ENCODE measurements at places on chromosomes 1 and 21.

DNA sequence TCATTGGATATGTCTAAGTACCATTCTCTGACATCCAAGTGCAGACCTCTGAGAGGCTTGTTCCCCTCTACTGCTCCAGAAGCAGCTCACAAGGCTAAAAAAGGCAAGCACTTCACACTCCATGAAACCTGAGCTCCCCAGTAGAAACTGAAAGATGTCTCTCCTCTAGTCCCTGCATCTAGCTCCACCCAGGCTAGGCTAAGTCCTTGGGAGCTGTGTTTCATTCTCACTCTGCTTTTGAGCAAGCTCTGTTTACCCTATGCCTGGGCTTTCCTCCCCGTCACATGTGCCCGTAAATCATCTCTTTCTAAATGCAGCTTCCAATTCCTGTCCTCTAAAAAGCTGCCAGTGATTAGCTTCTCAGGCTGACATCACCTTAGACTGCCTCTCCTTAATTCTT lies 39.0 kb downstream of the LRRC71 start:
- DNase-seq = no peak

GRCh38 chr1:228865627-228866330 lies 130.5 kb downstream of the RHOU start:
- peak; percentile 49 for DNase-seq

GRCh38 chr1:58764294-58764978 lies 19.4 kb downstream of the JUN start:
- DNase-seq = no peak

GRCh38 chr21:44740742-44741141 lies 29.4 kb upstream of the TSPEAR start:
- DNase-seq = no peak

DNA sequence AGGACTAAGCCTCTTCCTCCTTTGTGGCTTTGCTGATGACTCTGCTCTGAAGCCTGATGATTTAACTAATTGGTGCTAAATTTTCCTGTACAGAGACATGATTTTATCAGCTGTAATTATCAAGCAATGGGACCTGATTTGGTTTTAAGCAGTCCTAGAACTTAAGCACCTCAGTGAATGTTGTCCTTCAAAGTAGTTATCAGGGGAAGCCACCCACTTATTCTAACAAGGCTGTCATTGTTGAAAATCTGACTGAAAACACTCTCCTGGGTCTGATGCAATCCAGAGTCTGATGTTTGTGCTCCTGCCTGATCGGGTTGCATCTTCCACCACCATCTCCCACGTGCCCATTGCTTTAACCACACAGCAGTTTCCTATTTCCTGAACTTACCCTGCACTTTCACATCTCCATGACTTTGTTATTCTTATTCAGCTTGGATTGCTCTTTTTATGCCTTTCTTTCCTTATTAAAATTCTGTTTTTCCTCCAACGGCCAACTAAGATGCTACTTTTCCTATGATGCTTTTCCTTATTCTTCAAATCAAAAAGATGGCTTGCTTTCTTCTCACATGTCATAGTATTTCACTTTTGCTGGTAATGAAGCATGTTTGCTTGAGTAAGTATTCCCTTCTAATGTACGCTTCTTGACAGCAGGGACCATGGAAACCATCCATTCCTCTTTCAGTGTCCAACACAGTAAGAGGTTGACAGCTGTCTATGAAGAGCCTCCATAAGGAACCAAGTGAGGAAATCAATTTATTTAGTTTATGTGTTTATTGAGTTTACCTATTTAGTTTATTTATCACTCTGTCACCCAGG lies 55.0 kb downstream of the S1PR1 start:
- peak; percentile 18 for DNase-seq

DNA sequence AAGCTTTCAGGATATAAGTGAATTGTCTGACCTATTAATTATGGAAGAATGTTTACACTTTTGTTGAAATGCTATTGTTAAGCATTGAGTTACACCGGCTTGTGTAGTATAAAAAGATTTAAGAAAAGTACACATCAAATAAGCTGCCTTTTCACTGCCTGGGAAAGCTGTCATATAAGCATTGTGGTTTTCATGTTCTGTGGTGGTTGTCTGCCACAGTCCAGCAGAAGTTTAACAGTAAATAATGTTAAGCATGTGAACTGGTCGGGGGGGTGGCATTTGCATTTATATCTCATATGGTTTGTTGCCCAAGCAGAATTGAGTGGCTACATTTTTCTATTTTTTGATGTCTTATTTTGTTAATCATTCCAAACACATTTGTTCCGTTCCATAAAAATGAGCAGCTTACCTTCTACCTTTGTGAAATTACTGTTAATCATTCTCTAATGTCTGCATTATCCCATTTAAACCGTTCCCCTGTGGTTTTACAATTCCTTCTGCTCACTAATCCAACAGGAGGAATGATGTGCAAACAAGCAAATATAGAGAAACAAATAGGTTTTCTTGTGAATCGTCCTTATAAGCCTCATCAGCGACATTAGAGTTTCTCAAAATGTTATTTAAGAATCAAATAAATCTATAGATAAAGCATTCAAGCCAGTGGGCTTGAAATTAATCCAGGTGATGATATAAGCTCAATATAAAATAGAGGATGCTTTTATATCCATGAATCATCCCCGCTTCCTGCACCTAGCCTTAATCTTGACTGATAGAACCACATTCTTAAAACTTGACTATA lies 160.8 kb upstream of the SAMSN1 start:
- no peak for DNase-seq

- no peak for DNase-seq
These were observed 1.2 kb upstream of the ALDH9A1 start for GRCh38 chr1:165699577-165699976.

Measured in NCI-H1105 treated with DMSO at 0.1 percent for 48 hours (cell line).